ENCODE measurements at places on chromosomes 2 and 18. TPM values are rescaled to one million over a fixed set of nuclear protein-coding genes. Genes with fewer than 3 reads are reported as not detected.

The PARD3B gene
- 3.4 TPM for total RNA-seq

The ANKRD62 gene
- not detected for total RNA-seq

The BOLL gene
- total RNA-seq: not detected

The ST6GAL2 gene
- not detected for total RNA-seq
